GDM1 (cell line): ENCODE measurements at places on chromosomes 7 and 10.

- DNase-seq, result no peak
These were observed 482.5 kb upstream of the AUTS2 start for GRCh38 chr7:69115788-69116187.

- no peak for DNase-seq
These were observed 2.6 kb upstream of the NEURL1 start for GRCh38 chr10:103490986-103491314.

DNA sequence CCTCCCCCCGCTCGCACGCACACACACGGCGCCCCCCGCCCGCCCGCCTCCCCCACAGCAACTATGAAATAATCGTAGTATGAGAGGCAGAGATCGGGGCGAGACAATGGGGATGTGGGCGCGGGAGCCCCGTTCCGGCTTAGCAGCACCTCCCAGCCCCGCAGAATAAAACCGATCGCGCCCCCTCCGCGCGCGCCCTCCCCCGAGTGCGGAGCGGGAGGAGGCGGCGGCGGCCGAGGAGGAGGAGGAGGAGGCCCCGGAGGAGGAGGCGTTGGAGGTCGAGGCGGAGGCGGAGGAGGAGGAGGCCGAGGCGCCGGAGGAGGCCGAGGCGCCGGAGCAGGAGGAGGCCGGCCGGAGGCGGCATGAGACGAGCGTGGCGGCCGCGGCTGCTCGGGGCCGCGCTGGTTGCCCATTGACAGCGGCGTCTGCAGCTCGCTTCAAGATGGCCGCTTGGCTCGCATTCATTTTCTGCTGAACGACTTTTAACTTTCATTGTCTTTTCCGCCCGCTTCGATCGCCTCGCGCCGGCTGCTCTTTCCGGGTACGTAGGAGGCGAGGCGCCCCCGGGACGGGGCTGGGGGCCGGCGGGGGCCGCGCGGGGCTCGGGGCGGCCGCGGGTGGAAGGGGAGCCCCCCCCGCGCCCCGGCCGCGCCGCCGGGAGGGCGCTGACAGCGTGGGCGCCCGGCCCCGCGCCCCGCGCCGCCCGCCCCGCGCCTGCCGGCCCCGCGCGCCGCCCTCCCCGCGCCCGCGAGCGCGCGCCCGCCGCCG lies 441 bp downstream of the BMI1 start:
- peak; percentile 86 for DNase-seq

- DNase-seq, result no peak
These were observed 387.2 kb downstream of the TCERG1L start for GRCh38 chr10:130924138-130924819.

GRCh38 chr10:102729029-102730026 lies 14.4 kb upstream of the WBP1L start:
- peak; percentile 54 for DNase-seq

- no peak for DNase-seq
These were observed 175.8 kb upstream of the PPP2R2D start for GRCh38 chr10:131724891-131725580.

DNA sequence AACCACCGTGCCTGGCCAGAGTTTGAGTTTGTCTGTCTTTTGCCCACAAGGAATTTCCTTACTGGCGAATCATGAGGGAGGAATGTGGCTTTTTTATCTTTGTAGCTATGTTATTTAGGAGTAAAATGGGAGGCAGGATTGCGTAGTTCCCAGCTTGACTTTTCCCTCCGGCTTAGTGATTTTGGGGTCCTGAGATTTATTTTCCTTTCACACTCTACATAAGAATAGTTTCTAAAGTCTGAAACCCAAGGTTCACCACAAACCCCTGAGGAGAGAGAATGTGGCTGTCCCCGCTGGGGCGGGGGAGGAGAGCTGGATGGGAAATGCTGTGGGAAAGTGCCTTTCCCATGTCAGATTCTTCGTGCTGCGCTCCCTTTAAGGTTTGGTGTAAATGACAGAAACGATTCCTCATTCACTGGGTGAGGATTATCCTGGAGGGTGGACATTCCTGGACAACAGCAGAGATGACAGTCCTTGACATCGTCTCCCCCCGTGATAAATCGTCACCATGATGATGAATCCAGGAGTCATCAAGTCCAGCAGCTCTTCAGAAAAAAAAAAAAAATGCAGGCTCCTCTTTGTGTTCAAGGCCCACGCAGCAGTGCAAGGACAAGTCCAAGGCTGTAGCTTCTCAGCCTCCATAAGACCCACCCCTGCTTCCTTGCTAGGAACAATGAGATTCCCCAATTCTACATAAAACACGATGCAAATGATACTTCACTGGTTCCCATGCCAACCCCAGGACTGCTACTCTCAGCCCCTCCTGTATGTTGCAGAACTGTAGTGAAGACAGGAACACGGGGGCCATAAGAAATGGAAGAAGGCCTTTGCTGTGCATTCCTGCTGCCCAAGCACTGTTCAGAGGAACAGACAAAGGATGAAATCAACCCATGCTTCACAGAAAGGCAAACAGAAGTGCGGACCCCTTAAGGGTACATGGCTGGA lies 233.1 kb downstream of the CCDC3 start:
- DNase-seq, result no peak

DNA sequence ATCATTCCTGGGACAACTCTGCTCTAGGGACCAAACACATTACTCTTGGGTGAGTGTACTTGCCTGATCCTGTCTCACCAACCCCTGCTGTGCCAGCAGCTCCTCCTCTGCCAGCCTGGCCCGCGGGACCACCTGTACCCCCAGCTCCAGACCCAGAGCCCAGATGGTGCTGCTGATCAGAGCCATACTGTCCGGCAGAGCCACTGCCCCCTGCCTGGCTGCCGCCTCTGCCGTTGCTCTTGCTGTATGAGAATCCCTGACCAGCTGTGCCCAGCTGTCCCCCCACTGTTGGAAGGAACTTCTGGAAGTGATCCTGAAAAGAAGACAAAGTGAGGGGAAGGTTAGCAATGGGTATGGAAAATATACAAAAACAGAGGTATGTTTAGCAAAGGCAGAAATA lies 6.9 kb downstream of the MYOZ1 start:
- DNase-seq, result no peak

- peak; percentile 72 for DNase-seq
These were observed 7.1 kb upstream of the FAM107B start for GRCh38 chr10:14781763-14782162.

DNA sequence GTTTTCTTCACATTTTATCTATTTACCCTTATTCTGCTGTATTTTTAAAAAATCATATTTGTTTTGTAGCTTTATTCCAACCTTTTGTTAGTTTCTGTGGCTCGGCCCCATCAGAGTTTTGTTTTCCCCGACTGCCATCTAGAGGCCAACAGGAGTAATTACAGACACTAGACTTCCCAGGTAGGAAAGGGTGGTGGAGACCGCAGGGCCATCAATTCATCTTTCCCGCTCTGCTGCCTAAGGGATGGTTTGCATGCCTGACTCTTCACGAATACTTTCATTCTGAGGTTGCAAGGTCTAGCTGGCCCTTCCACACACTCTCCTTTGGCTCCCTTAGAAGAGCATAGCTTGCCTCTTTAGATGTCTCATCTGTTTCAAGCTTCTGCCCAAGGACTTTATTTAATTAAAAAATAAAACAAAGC lies 38.3 kb downstream of the LYZL2 start:
- peak; percentile 15 for DNase-seq

- DNase-seq, result no peak
These were observed 1361.7 kb downstream of the XPNPEP1 start for GRCh38 chr10:108561649-108562048.

GRCh38 chr7:32381024-32381601 lies 109.1 kb downstream of the LSM5 start:
- DNase-seq, result no peak

DNA sequence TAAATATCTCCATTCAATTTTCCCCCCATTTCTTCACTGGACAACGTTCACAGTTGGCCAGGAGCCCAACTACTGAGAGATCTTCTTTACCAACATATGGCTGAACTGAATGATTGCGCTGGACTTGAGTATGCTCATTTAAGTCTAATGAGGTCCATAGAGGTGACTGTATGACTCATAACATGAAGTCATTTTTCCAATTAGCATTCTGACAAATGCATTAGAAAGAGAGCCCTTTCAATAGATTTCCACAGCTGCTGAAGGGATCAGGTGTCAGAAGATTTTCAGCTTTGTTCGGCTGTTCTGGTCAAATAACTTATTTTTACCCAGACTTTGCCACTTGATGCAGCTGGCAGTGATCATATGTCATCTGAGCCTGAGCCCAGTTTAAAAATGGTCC lies 438.0 kb downstream of the ETV1 start:
- DNase-seq, result no peak

- DNase-seq, result no peak
These were observed 67.6 kb upstream of the ADAM12 start for GRCh38 chr10:126455766-126456405.

- DNase-seq, result no peak
These were observed 181.9 kb downstream of the DGKI start for GRCh38 chr7:137664846-137665245.

DNA sequence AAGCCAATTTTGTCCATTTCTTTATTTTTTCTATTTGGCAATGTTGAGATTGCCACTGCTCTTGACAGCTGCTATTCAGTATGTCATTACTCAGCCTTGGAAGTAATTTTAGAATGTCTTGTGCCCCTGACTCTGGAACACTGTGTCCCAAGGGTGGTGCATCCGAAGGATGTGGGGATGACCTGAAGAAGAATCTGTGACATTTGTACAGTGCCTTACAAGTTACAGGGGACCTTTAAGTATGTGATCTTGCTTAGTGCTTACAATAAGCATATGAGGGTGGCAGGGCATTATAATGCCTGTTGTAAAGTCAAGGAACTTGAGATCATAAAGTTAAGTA lies 239.5 kb downstream of the REEP3 start:
- DNase-seq, result no peak

GRCh38 chr10:132664407-132664806 lies 121.5 kb downstream of the NKX6-2 start:
- no peak for DNase-seq

GRCh38 chr10:122112625-122113160 lies 123.7 kb downstream of the TACC2 start:
- DNase-seq, result no peak

GRCh38 chr7:102860351-102860811 lies 52.4 kb upstream of the LRRC17 start:
- DNase-seq, result no peak

DNA sequence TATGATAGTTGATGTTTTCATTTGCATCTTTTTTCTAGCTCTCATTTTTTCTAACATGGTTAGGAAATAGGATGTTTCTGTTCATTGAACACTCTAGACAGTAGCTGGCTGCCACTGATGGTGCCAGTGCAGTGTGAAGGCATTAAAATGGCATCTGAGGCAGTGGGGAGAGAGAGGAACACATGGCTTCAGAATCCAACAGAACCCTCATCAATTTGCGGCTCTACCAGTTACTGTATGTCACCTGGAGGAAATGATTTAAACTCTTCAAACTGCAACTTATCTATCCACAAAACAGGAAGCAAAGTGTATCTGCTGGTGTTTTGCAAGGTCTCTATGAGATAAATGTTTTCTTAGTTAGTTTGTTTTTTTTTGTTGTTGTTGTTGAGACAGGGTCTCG lies 305.2 kb upstream of the PRKCQ start:
- DNase-seq, result no peak

DNA sequence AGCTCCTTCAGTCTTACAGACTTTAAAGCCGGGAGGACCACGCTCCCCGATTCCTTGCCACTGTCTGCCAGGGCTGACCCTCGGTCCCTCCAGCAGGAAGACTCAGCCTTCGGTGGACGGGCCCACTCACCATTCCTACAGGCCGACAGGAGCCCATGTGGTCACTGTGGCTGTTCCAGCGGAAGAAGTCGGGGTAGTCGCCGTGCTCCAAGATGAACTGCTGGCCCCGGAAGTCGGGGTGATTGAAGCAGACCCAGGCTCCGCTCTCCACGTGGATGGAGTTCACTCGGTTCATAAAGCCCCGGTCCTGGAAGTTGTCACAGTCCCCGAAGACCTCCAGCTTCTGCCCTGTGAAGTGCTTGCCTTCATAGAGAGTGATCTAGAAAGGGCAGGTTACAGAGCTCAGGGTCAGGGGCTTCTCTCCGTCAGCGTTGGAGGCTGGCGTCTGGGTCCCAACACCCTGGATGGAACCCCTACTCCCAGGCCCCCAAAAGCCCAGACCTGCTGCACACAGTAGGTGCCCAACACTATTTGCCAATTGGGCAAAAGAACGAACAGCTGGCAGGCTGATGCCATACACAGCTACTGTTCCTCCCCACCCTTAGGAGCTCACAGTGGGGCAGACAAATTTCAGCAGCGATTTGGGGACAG lies 1.9 kb downstream of the CRYGN start:
- no peak for DNase-seq

GRCh38 chr7:23450518-23450917 lies 19.8 kb downstream of the IGF2BP3 start:
- no peak for DNase-seq

GRCh38 chr7:20596653-20597052 lies 18.8 kb upstream of the ABCB5 start:
- no peak for DNase-seq

GRCh38 chr10:116125180-116125579 lies 147.8 kb downstream of the GFRA1 start:
- no peak for DNase-seq

DNA sequence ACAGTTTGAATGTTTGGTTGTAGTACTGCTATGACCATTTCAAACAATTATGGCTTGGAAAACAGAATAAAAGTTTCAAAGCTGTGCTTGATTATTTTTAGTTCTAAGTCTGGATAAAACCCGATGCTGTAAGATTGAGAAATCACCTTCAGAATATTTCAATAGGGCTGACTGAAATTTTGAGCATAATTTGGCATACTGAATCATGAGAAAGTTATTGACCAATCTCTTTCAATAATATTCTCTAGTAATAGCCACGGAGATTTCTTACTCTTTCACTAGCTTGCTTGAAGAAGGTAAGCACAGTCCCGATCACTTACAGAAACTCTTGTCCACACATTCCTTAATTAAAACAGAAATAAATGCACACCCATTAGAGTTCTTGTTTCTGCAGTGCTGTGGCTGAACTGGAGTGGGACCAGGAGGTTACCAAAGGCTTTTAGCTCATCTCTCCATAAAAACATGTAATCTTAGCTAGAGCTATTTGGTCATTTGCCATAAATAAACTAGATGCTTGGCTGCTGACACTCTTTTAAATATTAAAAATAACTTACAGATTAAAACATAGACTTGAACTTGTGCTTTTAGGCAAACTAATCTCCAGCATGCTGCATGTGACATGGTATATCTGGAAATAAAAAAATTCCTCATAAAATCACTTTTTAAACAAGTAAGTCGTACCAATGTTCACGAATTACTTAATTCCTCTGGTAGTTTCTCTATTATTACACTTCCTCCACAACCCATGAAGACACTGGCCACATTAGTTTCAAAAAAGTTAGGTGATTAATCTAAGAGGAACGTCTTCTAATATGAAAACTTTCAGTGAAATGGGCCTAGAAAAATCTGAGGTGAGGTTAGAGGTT lies 97.8 kb downstream of the AGMO start:
- DNase-seq, result no peak

DNA sequence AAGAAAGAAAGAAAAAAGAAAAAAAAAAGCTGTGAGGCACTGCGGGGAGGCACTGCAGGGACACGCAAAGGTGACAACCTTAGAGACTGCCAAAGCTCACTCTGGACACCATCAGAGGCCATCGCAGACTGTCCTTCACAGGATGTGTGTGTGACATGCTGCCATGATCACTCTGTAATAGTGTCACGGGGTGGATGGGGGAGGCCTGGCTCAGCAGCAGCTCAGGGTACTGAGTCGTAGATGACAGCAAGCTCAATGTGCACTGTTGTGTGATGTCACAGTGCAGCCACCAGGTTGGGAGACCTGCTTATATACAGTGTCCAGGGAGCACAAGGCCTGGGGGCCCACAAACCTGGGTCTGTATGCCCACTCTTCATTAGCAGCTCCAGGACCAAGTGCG lies 83.3 kb downstream of the SLIT1 start:
- no peak for DNase-seq
